ENCODE measurements at places on chromosomes 11 and 22. TPM values are rescaled to one million over a fixed set of nuclear protein-coding genes. Genes with fewer than 3 reads are reported as not detected.

The OR2AG1 gene
- not detected for total RNA-seq

The SHANK2 gene
- 0.52 TPM for total RNA-seq

- no peak for DNase-seq
- peaks cover 24% of the 10 kb centered on the region for H3K36me3 ChIP-seq
- peaks cover 11% of the 10 kb centered on the region for H3K4me1 ChIP-seq
- H3K4me3 ChIP-seq, result no peak overlapping the region
Measured at GRCh38 chr11:34988294-34989255, 72.2 kb downstream of the PDHX start.

- H3K4me3 ChIP-seq, result peak overlapping the region; percentile 89
- H3K27ac ChIP-seq, result peak overlapping the region; percentile 97
- H3K36me3 ChIP-seq, result peaks cover 14% of the 10 kb centered on the region
- peaks cover 34% of the 10 kb centered on the region for H3K4me1 ChIP-seq
Measured at GRCh38 chr22:19943082-19944026, 1.7 kb upstream of the TXNRD2 start.

GRCh38 chr11:126186708-126187529 is 24.5 kb downstream of the RPUSD4 start:
- H3K27ac ChIP-seq, result no peak overlapping the region
- no peak for DNase-seq
- peaks cover 10% of the 10 kb centered on the region for H3K4me1 ChIP-seq
- H3K27me3 ChIP-seq, result no peaks in the 10 kb centered on the region

DNA sequence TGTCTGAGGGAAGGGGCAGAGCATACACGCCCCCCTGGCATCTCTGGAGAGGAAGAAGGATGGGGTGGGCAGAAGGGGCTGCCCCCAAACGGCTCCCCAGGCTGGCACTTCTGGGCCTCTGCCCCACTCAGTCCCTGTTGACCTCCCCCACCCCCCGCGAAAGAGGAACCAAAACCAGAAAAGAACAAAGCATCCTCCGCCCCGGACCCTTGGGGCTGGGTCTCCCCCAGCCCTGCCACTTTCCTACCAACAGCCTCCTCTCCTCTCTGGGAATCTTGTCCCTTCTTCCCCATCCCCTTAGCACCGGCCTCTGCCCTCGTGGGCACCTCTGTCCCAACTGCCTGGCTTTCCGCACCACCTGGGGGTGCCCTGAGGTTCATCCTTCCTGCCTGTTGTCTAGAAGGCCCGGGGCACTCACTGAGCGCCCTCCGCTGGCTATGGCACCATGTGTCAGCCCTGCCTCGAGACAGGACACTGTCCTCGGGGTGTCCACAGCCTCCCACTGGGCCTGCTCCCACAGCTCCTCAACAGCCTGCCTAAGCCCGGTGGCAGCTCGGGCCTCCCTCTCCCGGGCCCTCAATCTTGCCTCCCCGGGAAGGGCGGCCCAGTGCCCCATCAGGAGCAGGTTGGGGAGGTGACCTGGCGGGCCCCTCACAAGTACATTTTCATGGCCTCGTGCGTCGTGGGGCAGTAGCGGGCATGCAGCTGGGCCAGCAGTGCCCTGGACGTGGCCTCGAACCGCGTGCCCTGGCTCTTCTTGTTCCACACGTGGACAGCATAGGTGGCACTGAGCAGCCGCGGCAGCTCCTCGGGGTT is 28.2 kb downstream of the A4GALT start:
- H3K36me3 ChIP-seq, result peaks cover 31% of the 10 kb centered on the region
- no peak overlapping the region for H3K27ac ChIP-seq
- no peak overlapping the region for H3K4me3 ChIP-seq
- H3K4me1 ChIP-seq, result peaks cover 23% of the 10 kb centered on the region

GRCh38 chr22:37497062-37497599 is 10.9 kb upstream of the MFNG start:
- H3K27me3 ChIP-seq, result no peaks in the 10 kb centered on the region
- H3K4me3 ChIP-seq, result no peak overlapping the region
- peak; percentile 84 for DNase-seq
- H3K36me3 ChIP-seq, result peaks cover 4% of the 10 kb centered on the region

DNA sequence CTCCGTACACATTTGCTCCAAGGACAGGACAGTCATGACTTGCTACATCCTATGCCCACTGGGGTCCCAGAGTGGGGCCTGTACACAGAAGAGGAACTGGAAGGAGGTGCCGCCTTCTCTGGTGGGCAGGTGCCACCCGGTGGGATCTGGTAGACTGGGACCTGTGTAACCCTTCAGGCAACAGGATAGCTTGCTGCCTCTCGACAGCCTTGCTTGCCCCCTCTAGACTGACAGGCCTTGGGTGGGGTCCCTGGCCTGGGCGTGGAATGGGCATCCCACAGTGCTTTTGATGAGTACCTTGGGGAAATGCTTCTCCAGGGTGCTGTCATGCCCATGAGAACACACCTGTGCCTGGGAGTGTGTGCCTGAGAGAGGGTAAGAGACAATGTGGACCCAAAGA is 15.8 kb downstream of the SHANK3 start:
- no peaks in the 10 kb centered on the region for H3K36me3 ChIP-seq
- H3K27me3 ChIP-seq, result peaks cover 15% of the 10 kb centered on the region
- DNase-seq, result no peak
- H3K4me1 ChIP-seq, result peaks cover 11% of the 10 kb centered on the region
- no peak overlapping the region for H3K4me3 ChIP-seq

DNA sequence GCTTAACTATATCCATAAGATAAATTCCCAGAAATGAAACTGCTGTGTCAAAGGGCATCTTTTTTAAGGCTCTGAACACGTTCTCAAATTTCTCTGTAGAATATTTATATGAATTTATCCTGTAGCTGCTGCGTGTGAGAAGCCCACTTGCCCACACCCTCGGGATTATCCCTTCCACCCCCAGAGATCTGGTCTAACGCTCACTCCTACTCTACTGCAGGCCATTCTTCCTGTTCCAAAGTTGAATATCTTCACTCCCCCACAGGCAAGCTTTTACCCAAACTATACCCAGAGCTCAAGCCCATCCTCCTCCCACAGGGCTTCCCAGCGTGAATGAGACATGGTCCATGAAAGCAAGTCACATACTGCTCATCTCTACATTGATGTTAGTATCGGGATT is 24.9 kb downstream of the SIAE start:
- H3K4me1 ChIP-seq, result peaks cover 8% of the 10 kb centered on the region
- no peak overlapping the region for H3K4me3 ChIP-seq
- no peaks in the 10 kb centered on the region for H3K36me3 ChIP-seq
- H3K27me3 ChIP-seq, result no peaks in the 10 kb centered on the region

GRCh38 chr22:27137871-27138337 is 480.5 kb downstream of the MIAT start:
- no peak for DNase-seq
- peaks cover 37% of the 10 kb centered on the region for H3K4me1 ChIP-seq
- no peak overlapping the region for H3K27ac ChIP-seq
- peaks cover 15% of the 10 kb centered on the region for H3K27me3 ChIP-seq
- no peak overlapping the region for H3K4me3 ChIP-seq

GRCh38 chr11:20452585-20452984 is 65.1 kb downstream of the PRMT3 start:
- H3K27me3 ChIP-seq, result no peaks in the 10 kb centered on the region
- H3K36me3 ChIP-seq, result peaks cover 31% of the 10 kb centered on the region
- H3K27ac ChIP-seq, result no peak overlapping the region
- no peak for DNase-seq

GRCh38 chr11:110046775-110047380 is 46.3 kb upstream of the ZC3H12C start:
- no peak overlapping the region for H3K27ac ChIP-seq
- H3K36me3 ChIP-seq, result no peaks in the 10 kb centered on the region
- DNase-seq, result no peak
